Suppressor macrophage treated with lipopolysaccharide for 4 hours (primary cell): ENCODE measurements at places on chromosomes 3 and 15.
A peak's percentile ranks its signal among the peaks of the same experiment; 100 is the strongest.

GRCh38 chr15:101841656-101842055, 29.7 kb downstream of the OR4F15 start:
- no peak for DNase-seq

GRCh38 chr3:186492385-186492984, 51.7 kb downstream of the CRYGS start:
- no peak for DNase-seq

DNA sequence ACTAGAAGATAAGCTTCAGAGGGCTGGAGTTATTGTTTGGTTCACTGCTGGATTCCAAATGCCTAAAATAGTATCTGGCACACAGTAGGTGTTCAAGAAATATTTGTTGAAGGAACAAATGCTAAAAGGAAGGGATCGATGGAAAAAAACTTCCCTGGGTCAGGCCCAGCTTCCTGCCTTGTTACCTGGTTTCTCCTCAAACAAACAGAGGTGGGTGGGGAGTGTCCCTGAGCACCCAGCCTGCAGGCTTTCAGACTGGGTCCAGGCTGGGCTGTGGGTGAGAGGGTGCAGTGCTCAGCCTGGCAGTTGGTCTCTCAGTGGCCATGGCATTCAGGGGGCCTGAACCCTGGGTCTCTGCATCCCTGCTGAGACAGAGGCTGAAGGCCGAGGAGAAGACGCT, 14.4 kb upstream of the STRA6 start:
- DNase-seq = no peak

DNA sequence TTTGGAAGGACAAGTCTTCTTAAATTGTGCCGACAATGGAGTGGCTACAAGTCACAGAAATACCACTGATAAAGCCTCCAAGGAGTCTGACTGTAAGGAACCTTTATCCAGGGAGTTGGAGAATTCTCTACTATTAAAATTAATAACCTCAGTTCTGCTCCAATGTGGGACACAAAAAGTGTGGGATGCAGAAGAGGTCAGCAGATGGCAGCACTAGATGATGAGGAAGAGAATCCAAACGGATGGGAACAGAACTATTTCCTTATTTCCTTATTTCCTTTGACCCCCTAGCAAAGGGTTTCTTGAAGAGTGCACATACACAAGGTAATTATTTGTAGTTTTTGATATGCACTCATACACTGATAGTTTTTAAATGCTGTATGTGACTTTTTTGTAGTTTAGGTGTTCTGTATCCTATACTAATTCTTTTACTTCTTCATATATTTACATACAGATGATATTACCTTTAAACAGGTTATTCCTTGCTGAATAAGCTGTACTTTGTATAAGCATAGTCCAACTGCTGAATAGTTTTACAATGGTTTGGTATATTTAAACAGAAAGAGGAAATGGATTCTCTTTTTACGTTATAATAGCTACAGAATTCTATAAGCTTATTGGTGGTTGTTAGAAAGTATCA, 25.6 kb upstream of the NLGN1 start:
- peak; percentile 36 for DNase-seq

- DNase-seq = no peak
Measured at GRCh38 chr15:90287101-90287500, 21.6 kb downstream of the NGRN start.

- DNase-seq = peak; percentile 56
Measured at GRCh38 chr15:59371458-59372351, 966 bp downstream of the MYO1E start.

DNA sequence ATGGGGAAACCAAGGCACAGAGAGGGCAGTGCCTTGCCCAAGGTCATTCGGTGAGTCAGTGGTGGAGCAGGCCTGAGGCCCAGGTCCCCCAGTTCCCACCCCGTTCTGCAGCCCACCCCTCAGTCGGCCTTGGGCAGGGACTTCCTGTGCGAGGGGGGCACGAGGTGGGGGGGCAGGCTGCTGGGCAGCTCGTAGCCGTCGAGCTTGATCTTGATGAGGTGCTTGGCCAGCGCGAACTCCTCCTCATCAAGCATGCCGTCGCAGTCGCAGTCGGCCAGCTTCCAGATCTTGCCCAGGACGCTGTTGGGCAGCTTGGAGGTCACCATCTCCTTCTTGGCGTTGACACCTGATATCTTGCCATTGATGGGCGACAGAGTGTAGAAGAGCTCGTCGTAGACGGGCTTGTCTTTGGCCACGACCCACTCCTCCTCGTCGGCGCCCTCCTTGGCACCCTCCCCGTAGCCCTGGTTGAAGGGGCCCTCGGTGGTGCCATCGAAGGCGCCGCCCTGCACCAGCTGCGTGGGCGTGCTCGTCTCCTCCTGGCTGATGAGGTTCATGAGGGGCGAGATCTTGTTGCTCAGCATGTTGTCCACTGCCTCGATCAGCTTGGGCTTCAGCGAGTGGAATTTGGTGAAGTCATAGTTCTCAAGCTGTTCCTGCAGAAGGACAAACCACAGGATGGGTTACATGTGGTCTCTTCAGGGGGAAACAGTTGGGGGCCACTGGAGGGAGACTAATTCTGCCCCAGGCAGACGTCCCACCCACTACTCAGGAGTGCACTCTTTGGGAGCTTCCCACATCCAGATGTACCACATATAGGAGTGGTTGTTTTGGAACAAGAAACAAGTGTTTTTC, 6.9 kb upstream of the SPTBN5 start:
- DNase-seq = no peak

- DNase-seq = peak; percentile 20
Measured at GRCh38 chr15:58142827-58143461, 4.8 kb downstream of the AQP9 start.

GRCh38 chr3:132659365-132660051, at the start of gene ACAD11:
TSS of gene ACAD11 (minus strand) at chr3:132659809. CDS start at chr3:132659751, 58 bp downstream.
- DNase-seq = peak; percentile 66

- peak; percentile 33 for DNase-seq
Measured at GRCh38 chr15:68028137-68028887, 25.8 kb upstream of the PIAS1 start.

GRCh38 chr15:29355477-29355876, 85.9 kb upstream of the NSMCE3 start:
- DNase-seq = no peak

GRCh38 chr3:104909198-104909597, 457.5 kb upstream of the ALCAM start:
- no peak for DNase-seq

DNA sequence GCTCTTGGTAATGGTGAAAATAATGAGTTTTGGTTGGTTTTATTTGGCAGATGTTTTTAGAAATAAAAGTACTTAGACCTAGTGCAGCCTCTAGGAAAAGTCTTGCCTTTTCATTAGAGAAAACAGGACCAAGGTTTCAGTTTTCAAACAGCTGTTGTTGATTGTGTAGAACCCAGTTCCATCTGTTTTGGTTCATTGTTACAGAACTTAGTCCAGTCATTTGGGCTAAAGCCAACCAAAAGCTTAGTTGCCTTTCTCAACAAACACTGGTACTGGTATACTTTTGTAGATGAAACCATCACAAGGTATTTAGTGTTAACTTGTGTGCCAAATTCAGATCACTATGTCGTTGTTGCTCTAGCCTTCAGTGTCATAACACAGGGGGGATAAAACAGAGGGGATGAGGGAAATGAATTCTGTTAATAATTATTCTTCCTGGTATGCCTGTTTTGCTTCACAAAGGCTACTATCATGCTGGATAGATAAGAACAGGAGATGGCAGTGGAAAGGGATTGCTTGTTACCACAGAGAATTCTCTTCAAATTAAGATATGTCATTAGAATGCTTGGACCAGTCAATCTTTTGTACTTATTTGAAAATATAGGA, 12.6 kb upstream of the APH1B start:
- DNase-seq = no peak

- no peak for DNase-seq
Measured at GRCh38 chr3:192875971-192876565, 41.6 kb downstream of the MB21D2 start.

GRCh38 chr3:8713901-8714759, 19.5 kb upstream of the CAV3 start:
- no peak for DNase-seq

- no peak for DNase-seq
Measured at GRCh38 chr3:51271172-51271571, 113.9 kb upstream of the MANF start.
